HuH-7 (cell line): ENCODE measurements at places on chromosomes 1 and 21.
A peak's percentile ranks its signal among the peaks of the same experiment; 100 is the strongest.

DNA sequence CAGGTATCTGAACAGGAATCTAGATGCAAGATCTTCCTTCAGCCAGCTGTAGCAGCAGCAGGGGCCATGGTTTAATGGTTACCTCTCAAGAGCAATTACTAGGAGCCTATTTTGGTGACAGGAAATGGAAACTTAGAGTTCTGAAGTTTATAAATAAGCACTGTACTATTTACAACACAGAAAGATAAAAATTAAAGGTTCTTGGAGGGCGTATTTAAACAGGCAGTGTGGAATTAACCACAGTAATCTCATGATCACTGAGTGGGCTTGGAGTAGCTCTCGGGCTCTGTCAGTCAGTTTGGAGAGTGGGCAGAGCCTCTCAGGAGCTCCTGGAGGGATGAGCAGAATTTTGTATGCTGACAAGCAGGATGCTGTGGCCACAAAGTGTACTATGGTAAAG lies 10.2 kb upstream of the FCRL5 start:
- DNase-seq, result no peak

DNA sequence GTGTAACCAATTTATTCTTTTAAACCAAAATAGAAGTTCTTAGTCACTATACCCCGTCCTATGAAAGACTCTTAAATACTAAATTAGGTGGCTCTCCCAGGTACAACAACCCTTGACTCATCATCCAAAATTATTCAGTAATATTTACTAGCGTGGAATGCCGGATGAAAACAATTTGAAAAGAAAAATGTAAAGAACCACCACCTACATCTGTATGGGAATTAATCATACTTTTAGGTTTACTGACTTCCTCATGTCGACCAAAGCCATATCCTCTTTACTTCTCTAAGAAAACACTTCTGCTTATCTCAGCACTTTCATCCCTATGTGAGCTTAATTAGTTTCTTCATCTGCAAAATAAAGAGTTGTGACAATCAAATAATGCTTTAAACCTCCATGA lies 139.6 kb downstream of the AKT3 start:
- no peak for DNase-seq

GRCh38 chr1:169958987-169959386 lies 65.3 kb upstream of the SCYL3 start:
- DNase-seq, result no peak

DNA sequence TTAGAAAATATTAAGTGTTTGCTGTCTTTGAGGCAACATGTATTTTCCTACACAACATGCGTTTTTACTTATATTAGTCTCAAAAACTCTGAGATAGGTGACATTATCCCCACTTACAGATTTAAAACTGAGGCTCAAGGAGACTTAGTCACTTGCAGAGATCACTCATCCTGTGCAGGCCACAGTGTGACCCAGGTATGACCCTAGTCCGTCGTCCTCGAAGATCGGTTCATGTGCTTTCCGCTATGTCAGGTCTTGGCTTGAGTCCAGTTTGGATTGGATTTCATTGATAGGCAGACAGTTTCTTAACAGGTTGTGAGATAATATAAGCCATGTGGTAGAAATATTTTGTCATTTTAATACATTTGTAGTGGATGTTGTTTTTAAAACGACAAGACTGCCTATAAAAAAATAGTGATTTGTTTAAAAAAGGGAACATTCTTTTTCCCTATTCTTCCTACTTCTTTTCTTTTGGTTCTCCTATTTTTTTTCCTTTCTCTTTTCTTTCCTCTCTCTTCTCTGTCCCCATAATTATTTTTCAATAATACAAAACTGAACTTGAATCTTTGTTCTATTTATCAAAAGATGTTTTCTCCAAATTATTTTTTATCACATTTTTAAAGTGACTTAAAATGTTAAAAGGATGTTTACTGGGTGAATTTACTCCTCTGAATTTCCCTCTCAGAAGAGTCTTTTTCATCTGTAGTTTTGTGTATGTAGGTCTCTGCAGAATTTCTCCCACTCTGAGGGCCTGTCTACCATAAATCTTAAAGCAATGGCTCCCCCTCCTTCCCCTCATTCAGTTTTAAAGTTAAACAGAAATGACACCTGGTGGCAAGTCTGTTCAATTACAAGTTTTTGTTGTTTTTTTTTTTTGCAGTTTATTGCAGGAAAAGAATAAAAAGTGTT lies 81.8 kb downstream of the PHTF1 start:
- peak; percentile 48 for DNase-seq

DNA sequence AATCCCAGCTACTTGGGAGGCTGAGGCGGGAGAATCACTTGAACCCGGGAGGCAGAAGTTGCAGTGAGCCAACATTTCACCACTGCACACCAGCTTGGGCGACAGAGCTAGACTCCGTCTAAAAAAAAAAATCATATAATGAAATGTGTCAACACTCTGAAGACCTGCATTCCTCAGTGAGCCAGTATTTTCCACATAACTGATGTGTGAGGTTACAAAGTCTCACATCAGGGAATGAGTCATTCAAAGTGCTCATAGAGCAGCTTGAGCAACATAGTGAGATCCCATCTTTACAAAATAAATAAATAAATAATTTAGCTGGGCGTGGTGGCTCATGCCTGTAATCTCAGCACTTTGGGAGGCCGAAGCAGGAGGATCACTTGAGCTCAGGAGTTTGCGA lies 65.5 kb downstream of the CASZ1 start:
- DNase-seq, result peak; percentile 67

GRCh38 chr1:17665950-17666720 lies 89.0 kb upstream of the ACTL8 start:
- DNase-seq, result no peak

- DNase-seq, result peak; percentile 41
Observed at GRCh38 chr1:149962039-149962647, 25.5 kb upstream of the MTMR11 start.

GRCh38 chr1:54922921-54923421 lies 36.0 kb upstream of the DHCR24 start:
- DNase-seq, result no peak
